ENCODE measurements at places on chromosomes 1 and 21.

GRCh38 chr1:150999926-151000325 is 6.8 kb downstream of the MINDY1 start:
- no peak for DNase-seq

- DNase-seq, result peak; percentile 43
Observed at GRCh38 chr1:13593511-13594131, 10.0 kb downstream of the PDPN start.

- peak; percentile 89 for DNase-seq
Observed at GRCh38 chr1:10796029-10796944, at the start of gene CASZ1. CASZ1 (minus strand) TSS chr1:10796646; CDS start chr1:10693889, 102,757 bp downstream.

- no peak for DNase-seq
Observed at GRCh38 chr1:204294357-204294756, 65.4 kb downstream of the PLEKHA6 start.

GRCh38 chr1:15342408-15342967 is 67.2 kb upstream of the EFHD2 start:
- DNase-seq, result no peak

- DNase-seq, result peak; percentile 83
Observed at GRCh38 chr1:109877317-109877771, 33.3 kb upstream of the CSF1 start.

GRCh38 chr1:159173320-159173719 is 1.9 kb downstream of the CADM3 start:
- DNase-seq, result no peak

DNA sequence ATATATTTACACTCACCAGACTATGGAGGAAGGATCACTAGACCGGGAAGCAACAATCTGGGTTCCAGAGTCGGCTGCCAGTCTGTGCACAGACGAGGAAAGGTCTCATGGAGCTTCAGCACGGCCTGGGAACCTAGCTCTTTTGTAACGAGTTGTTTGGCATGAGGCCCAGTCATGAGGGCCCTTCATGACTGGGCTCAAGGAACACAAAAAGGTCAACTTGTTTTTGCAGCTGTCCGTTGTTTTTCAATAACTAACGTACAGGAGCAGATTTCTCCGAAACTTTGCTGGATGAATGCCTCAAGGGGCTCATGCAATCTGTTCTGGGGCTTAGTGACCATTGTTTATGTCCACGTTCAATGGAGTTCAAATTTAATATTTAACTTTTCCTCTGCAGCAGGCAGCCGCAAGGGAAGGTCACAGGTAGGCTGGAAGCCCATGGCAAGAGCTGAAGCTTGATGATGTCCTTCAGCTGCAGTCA is 5.9 kb upstream of the STUM start:
- no peak for DNase-seq

DNA sequence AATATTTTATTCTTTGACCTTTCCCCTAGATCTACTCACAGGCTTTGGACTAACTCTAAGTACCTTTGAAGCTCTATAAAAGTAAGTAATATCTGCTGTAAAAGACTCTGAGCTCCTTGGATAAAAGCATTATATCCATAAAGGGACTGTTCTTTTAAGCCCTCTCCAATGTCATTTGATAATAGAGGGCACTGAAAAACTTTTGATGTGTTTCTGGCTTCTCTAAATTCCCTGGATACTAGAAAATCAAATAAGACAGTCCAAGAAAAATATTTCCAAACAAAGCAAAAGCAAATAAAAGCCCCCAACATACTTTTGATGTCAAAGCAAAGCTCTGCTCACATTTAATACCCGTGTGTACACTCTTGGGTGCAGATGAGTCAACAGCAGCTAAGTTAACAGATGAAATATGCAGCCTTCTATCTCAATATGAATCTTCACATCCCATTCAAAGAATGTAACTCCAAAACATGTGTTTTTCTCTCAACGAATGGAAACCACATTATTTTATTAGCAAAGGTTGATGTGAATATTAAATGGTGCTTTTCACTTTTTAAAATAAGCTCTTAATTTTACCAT is 230.3 kb downstream of the CENPF start:
- no peak for DNase-seq

GRCh38 chr21:30563072-30563471 is 2.0 kb upstream of the KRTAP19-7 start:
- no peak for DNase-seq

DNA sequence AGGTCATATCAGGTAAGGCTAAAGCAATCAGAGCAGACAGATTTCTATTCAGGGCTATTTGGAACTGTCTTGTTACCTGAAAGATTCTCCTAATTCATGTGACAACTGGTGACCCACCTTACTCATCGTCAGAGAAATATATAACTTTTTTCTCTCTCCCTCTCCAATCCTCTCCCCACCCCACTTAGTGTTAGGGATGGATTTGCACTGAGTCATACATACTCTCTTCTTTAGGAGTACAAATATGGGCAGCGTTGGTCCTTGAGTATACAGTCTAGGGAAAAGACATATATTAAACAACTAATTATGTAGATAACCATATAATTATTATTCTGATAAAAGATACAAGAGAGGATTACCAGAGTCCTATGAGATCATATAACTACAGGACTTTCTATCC is 246.3 kb downstream of the HHIPL2 start:
- no peak for DNase-seq

DNA sequence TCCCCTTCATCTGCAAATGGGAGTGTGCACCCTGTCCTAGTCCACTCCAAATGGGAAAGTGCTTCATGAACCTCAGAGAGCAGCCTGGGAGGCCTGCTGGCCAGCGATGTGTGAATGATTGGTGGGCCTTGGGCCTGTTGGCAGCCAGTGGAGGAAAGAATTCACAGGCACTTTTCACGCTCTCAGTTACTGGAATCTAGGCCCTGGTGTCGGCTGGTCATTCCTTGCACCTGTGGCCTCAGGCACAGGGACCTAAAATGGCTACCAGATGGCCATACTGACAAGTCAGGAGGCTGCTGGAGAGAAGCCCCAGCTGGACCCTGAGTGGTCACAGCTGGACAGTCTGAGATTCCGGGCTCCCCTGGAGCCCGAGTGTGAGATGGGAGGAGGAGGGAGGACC is 18.4 kb upstream of the EDN2 start:
- DNase-seq, result no peak

GRCh38 chr1:24236789-24237371 is 49.8 kb upstream of the IFNLR1 start:
- no peak for DNase-seq

- no peak for DNase-seq
Observed at GRCh38 chr1:51969038-51969705, 21.3 kb downstream of the RAB3B start.

DNA sequence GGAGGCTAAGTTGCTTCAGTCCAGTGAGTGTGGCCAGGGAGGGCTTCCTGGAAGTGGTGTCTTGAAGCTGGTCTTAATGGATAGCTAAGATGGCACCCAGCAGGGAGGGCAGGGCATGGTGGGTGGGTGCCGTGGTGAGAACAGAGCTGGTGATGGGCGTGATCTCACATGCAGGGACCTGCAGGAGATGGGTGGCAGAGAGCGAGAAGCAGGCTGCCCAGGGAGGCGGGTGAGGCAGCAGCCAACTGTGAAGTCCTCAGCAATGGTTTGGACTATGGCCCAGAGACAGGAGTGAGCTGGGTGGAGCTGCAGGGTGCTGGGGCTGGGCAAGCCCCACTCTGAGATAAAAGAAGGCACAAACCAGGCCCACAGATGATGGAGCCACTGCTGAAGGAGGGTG is 50.7 kb downstream of the UMODL1 start:
- no peak for DNase-seq

DNA sequence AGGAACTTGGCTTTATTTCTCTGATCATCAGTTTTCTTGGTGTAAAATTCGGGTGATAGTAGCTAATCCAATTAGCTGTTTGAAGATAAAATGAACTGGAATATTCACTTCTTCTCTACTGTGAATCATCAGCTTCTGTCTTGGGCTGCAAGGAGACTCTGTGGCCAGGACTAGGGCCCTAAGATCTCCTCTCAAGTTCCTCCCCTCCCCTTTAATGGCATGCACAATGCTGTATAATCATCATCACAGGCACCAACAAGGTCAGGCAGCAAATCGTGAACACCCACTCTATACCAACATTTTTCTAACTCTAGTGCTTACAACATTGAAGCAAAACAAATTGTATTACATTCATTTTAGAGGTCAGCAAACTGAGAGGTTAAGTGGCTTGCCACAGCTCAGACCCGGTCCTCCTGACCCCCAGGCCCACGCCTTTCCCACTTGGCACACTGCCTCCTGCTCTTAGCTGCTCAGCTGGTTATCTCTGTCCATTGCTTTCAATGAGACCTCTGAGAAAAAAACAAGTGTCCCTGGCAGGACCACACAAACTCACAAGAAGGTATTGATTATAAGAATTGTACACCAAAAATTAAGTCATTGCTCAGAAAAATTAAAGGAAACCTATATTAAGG is 31.8 kb downstream of the LRRC52 start:
- no peak for DNase-seq

GRCh38 chr1:88504601-88505000 is 179.5 kb upstream of the PKN2 start:
- no peak for DNase-seq

GRCh38 chr1:92886886-92887419 is 55.1 kb downstream of the RPL5 start:
- no peak for DNase-seq

GRCh38 chr1:59391212-59392179 is 94.6 kb downstream of the FGGY start:
- DNase-seq, result no peak

GRCh38 chr1:157101149-157101548 is 1.5 kb upstream of the ETV3L start:
- DNase-seq, result no peak

GRCh38 chr1:200793677-200794076 is 55.0 kb downstream of the CAMSAP2 start:
- DNase-seq, result no peak

- no peak for DNase-seq
Observed at GRCh38 chr1:232440325-232441035, 189.5 kb downstream of the SIPA1L2 start.

DNA sequence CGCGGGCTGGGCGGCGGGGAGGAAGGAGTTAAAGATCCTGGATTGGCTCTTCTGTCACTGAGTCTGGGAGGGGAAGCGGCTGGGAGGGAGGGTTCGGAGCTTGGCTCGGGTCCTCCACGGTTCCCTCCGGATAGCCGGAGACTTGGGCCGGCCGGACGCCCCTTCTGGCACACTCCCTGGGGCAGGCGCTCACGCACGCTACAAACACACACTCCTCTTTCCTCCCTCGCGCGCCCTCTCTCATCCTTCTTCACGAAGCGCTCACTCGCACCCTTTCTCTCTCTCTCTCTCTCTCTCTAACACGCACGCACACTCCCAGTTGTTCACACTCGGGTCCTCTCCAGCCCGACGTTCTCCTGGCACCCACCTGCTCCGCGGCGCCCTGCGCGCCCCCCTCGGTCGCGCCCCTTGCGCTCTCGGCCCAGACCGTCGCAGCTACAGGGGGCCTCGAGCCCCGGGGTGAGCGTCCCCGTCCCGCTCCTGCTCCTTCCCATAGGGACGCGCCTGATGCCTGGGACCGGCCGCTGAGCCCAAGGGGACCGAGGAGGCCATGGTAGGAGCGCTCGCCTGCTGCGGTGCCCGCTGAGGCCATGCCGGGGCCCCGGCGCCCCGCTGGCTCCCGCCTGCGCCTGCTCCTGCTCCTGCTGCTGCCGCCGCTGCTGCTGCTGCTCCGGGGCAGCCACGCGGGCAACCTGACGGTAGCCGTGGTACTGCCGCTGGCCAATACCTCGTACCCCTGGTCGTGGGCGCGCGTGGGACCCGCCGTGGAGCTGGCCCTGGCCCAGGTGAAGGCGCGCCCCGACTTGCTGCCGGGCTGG is at the start of gene NPR1:
TSS of gene NPR1 (plus strand) at position 170 of the 818 bp plus-strand sequence. CDS start at position 591, 421 bp downstream.
- DNase-seq, result peak; percentile 54

DNA sequence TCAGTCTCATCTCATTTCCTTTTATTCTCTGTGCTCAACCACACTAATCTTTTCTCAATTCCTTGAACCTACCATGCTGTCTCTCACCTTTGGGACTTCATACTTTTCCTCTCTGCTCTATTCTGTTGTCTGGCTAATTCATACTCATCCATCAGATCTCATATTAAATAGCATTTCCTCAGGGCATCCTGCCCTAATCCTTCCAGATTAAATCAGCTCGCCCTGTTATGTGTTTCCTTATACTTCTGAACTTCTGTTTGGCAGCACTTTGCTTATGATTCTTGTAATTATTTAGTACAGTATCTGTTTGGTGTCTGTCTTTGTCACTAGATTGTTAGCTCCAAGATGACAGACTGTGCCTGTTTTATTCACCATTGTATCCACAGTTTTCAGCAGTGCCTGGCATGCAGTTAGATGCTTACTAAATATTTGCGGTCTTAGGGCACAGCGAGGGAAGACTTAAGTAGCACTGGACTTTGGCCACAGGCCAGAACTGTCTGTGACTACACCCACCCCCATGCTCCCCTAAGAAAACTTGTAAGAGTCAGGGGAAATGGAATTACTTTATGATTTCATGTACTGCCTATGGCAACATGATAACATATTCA is 9.9 kb upstream of the CAP1 start:
- DNase-seq, result no peak

GRCh38 chr1:1594602-1595260 is 5.2 kb downstream of the FNDC10 start:
- no peak for DNase-seq

- no peak for DNase-seq
Observed at GRCh38 chr1:161342177-161342576, 25.5 kb downstream of the CFAP126 start.

DNA sequence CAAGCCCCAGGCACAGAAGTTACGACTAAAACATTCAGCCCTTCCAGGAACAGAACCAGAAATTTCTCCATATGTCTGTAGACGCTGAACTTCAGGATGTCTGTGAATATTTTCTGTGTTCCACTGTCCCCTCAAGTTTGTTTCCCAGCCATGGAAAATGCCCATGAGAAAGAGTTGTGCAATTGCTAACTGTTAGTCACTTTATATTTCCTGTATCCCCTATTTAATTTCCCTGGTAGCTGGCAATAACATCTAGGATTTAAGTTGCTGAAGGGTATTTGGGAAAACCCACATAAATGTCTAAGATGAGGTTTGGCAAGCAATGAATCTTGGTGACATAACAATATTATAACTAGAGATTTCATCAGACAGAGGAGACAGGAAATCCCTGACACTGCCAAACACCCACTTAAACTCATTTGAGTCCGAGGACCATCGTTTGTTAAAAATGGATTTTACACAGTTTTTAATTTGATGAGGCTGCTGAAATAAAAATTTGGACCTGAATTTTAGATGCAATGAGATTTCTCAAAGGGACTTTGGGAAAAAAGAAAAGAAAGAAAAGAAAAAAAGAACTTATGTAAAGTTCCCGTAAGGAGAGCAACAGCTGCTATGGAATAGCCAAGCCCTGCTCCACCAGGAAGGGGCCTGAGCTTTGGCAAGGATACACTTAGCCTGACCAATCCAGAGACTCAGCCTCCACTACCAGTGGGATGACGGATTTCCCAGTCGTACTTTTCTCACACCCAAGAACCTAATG is 21.8 kb upstream of the ERRFI1 start:
- no peak for DNase-seq
